ENCODE measurements at places on chromosomes 5 and 9.

DNA sequence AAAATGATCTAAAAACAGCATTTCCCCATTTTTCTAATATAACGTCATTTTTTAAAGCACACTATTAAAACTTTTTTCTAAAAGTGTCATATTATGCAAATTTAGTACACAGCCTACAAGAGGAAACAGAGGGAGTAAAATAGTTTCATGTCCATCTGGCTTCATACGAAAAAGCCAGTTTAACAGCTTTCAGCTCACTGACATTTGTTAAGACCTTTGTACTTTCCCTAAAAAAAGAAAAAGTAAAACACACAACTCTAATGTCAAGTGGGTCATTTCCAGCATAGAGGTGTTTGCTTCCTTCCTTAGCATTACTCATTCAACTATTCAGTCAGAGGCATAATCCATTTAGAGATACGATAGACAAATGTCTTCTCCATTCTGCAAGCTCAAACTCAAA lies 49.4 kb downstream of the ABHD17B start:
- no peak for DNase-seq

DNA sequence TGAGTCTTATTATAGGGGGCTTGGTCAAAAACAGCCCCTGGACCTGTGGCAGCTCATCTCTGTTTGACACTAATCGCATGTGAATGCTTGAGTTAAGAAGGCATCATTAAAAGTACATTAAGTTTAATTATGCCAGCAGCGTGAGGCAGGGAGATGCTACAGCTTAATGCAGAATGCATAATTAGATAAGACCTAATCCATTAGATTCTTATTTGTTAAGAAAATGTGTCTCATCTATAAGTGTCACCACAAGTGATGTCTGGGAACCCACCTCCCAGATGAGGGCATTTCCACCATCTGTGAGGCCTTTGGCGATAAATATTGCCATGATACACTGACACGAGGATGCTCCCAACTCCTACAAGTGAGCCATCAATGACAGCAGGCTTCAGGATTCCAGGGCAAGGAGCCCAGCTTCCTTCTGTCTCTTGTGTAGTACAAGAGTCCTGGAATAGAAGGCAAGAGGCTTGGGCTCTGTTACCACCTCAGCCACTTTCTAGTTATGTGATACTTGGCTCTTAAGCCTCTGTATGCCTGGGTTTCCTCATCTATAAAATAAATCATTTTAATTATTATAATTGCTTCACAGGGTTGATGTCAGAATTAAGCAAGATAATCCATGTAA lies 202.7 kb downstream of the FAM114A2 start:
- DNase-seq, result no peak

DNA sequence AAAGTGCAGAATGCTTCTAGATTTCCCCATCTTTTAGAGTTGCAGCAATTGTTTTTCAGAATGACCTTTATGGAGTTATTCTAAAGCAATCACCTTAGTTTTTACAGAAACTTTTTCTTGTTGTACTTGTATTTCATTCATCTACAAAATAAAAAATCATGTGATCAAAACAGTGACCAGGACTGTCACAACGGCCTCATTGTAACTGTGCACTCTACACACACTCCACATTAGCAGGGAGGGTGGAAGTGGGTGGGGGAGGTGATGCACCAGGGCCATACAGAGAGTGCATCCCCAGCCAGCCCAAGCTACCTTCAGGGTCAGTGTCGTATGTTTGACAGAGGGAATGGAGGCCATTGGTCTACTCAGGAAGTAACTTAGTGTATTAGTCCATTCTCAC lies 26.9 kb downstream of the EGFLAM start:
- no peak for DNase-seq

DNA sequence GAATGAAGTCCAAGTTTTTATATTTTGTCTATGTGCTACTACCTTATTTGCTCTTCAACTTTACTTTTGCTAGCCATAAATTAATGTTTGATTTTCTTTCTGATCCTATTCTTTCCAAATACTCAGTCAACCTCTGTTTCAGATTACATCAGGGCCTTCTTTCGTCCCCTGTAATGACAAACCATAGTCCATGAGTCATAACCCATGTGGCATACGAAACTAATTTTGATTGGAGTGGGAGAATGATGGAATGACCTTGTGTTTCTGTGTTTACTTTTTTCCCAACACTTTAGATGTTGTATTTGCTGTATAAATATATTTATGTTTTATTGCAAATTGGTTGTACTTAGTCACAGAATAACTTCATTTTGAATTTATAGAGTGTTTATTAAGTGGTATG lies 1043.1 kb downstream of the DTWD2 start:
- no peak for DNase-seq

DNA sequence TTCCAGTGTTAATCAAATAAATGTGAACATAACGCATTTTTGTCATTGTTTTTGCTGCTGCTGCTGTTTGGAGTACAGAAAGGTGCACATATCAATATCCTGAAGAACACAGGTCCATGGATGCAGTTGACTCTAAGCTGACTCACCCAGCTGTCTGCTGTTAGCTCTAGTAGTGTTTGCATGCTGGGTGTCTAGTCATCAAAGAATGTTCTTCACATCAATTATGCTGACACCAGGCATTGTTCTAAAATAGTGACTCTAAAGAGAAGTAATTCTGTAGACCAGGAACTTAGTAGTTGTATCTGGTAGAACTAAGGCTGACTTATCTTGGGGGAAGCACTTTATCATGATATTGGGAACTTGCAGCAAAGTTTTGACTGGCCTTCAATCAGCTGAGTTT lies 55.7 kb upstream of the DPYSL3 start:
- DNase-seq, result no peak

DNA sequence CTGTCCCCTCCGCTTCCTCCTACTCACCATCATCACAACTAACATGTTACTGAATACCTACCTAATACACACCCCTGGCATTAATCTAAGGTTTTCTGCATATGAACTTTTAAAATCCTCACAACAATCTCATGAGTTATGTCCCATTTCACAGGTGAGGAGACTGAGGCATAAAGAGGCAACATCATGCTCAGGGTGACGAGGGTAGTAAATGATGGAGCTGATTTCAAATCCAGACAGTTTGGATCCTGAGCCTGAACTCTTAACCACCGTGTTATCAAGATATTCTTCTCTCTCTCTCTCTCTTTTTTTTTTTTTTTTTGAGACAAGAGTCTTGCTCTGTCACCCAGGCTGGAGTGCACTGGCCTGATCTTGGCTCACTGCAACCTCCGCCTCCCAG lies 12.9 kb upstream of the EEIG1 start:
- no peak for DNase-seq

GRCh38 chr5:167576126-167576525 lies 715.3 kb upstream of the WWC1 start:
- no peak for DNase-seq

- DNase-seq, result no peak
These were observed 2.1 kb upstream of the OGN start for GRCh38 chr9:92406477-92406876.

GRCh38 chr5:90548069-90548593 lies 10.5 kb upstream of the ADGRV1 start:
- no peak for DNase-seq

DNA sequence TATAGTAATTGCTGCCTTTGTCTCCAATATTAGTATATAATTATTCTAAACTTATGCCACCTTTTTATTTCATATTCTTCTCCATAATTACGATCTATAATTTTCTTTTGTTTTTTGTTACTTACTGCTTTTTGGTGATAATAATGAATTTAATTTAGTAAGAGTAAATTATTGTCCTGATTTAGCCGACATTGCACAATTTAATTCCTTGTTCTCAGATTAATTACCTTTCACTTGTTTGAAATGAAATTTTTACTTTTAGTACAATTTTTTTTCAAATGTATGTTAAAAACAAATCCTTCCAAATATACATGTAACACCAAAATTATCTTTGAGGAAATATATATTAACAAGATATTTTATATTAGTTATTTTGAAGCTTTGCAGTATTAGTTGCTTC lies 163.3 kb downstream of the GIN1 start:
- DNase-seq, result no peak

GRCh38 chr5:65718576-65719310 lies 3.2 kb downstream of the SGTB start:
- DNase-seq, result no peak

- no peak for DNase-seq
These were observed 1.9 kb upstream of the CCDC187 start for GRCh38 chr9:136305804-136306203.

DNA sequence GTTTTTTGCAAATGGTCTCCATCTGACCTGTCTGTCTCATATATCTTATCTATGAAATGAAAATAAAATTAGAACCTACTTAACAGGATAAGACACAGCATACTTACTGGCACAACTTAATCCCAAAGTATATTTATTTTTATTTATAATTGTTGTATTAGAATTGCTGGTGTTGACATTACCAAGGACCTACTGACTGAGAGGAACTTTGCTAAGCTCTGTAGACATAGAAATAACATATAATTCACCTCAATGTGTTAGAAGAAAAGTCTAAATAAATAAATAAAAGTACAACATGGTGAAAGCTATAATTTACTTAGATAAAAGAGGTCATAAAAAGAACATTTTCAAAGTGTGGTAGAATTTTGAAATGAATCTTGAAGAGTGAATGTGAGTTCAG lies 1650.5 kb upstream of the NUDT12 start:
- no peak for DNase-seq

GRCh38 chr5:103741984-103742383 lies 179.4 kb upstream of the NUDT12 start:
- no peak for DNase-seq

GRCh38 chr9:95157481-95158151 lies 159.9 kb downstream of the FANCC start:
- DNase-seq, result no peak

GRCh38 chr5:5116956-5117355 lies 23.2 kb upstream of the ADAMTS16 start:
- DNase-seq, result no peak

DNA sequence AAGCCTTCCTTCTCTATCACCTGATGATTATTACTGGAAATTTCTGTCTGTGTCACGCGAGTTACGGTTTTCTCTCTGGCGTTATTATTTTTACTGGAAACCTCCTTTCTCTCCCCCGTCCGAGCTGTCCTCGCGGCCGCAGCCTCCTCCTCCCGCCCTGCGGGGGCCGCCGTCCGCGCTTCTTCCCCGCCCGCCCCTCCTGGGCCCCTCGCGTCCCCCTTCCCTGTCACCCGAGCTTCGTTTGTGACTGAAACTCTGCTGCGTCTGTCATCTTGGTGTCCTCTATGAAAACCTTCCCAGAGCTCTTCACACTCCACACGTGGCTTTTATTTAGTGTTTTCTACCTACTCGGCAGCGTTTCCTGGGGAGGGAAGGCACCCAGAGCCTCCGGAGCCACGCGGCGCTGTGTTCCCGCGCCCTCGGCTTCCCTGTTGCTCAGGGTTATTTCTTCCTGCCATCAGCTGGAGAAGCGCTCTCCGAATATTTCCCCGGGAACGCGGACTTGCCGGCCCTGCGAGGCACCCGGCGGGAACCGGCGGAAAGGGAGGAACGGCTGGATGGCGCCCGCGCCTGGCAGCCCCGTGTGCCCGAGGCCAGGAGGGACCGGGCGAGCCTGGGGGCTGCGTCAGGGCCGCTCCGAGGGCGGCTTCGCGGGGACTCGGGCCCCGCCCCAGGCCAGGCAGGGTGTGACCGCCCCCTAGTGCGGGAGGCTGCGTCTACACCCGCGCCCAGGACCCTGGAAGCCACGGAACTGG lies 33.9 kb downstream of the TRIP13 start:
- no peak for DNase-seq

DNA sequence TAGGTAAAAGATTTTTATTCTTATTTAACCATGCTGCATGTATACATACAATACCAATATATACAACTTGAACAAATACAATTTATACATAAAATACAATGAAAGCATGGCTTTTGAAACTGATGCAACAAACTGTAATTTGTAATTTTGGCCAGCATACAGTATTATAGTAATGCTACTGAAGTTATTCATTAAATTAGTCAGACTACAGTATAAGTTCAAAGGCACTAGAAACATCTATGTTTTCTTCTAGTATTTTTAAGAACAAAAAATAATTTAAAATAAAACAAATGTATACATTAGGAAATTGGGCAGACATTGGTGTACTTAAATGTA lies 18.8 kb downstream of the IL4 start:
- DNase-seq, result no peak

DNA sequence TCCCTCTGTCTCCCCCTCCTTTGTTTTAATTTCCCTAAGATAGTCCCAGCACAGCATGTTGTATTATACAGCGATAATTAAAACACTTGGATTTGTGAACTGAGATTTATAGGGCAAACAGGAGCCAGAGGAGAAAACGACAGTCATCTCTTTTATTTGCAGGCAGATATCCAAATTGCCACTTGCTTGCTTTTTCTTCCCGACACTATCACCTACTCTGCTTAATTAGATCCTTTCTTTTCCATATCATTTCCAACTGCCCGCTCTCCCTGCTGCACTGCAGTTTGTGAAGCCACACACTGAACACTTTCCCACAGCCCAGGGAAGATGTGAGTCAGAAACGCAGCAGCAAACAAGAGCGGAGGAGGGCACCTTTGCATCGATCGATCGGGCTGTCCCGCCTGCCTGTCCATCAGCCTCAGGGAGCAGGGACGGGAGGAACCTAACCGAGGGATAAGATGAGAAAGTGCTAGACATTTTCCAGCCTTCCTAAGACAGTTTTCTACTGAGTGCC lies 35.8 kb upstream of the SPRY4 start:
- DNase-seq, result no peak

- DNase-seq, result no peak
These were observed 560 bp downstream of the DOCK2 start for GRCh38 chr5:169637549-169638121.

DNA sequence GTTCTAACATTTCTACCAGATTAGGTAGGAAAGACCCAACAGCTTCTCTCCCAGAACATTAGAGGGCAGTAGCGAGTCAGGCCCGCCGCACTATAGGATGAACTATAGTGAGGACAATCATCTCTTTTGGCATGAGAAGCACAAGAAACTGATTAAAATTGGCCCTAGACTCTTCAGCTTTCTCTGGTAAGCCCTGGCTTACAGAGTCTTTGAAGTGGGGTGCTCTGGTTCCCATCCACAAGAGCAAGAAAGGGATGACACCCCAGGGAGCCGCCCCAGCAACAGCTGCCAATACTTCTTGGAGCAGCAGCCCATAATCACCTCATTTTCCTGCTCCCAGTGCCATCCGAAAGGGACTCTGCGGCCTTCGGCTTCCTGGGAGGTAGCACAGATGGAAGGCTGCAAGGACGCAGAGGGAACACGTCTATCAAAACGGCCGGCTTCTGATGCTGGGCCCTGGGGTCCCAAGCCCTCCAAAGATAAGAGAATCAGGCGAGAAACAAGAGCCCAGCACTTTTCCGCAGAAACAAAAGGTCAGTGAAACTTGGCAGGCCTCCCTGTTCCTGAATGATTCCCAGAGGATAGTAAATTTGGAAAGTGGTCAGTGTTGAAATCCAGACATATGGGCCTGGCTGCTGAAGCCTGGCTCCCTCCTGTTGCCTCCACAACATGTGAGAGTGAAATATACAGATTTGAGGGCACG lies 69.3 kb downstream of the HSD17B3 start:
- DNase-seq, result no peak

GRCh38 chr5:146307796-146308195 lies 30.8 kb upstream of the POU4F3 start:
- no peak for DNase-seq

DNA sequence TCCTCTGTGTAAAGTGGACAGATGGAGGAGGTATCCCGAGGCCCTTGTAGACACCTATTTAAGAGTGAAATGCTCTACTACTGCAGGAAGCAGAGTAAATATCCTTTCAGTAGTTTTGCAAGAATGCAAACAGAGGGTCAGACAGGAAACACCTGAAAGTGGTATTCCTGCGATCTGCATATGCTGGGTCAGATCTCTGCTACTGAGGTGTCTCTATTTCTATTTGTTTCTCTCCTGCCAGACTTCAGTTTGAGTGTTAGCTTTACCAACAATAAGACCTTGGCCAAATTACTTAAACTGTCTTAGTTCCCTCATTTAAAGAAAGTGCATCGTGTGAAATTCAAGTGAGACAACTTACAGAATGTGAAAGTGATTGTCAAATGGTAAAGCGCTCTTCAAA lies 47.6 kb downstream of the JAKMIP2 start:
- DNase-seq, result no peak
